ENCODE measurements at places on chromosomes 11 and 22. TPM values are rescaled to one million over a fixed set of nuclear protein-coding genes. Genes with fewer than 3 reads are reported as not detected.
A peak's percentile ranks its signal among the peaks of the same experiment; 100 is the strongest.

DNA sequence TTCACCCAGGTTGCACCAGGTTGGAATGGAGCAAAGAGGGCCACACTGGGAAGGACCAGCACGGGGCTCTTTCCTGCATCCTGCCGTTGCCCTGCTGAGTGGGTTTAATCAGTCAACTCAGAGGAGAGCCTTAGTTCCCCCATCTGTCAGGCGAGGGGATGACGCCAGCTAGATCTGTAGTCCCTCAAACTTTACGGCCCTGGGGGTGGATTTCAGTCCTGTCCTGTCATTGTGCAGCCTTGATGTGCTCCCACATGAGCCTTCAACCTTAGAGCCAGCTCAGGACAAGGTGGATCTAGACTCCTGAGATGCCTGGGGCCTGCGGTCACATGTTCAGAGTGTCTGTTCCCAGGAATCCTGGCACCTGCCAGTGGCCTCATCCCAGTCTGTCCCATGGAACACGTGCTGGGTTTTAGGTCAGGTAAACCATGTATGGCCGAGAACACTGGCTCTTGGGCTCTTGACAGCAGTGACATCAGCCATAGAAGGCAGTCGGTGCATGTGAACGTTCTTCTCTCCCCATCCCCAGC lies 104.3 kb downstream of the BCR start:
- peak; percentile 39 for DNase-seq

DNA sequence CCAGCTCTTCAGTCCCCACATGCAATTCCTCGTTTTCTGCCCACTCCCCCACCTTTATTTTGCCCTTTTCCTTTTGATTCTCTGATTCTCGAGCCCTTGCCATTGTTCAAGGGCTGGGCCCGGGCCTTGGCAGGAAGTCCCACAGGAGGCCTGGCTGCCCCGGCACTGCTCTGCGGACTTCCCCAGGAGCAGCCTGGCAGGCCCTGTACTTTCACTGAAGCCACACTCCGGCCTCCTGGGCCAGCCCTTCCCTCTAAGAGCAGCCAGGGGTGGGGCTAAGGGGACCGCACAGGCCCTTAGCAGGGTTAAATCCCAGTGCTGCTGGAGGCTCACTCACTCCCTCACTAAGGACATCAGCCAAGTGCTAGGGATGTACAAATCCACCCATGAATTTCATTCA lies 4.1 kb downstream of the LRRC32 start:
- peak; percentile 87 for DNase-seq

GRCh38 chr11:15499674-15500073 lies 385.0 kb downstream of the INSC start:
- no peak for DNase-seq

ALDH3B1 gene
- polyA plus RNA-seq = 2.9 TPM

TBX10 gene
- polyA plus RNA-seq = not detected

VSTM5 gene
- polyA plus RNA-seq = 0.07 TPM

SMDT1 gene
- polyA plus RNA-seq = 188 TPM

- no peak for DNase-seq
Measured at GRCh38 chr11:47449541-47449940, 605 bp upstream of the RAPSN start.

Measured in right cardiac atrium (tissue), 5 donors.